Smooth muscle cell of bladder (primary cell): ENCODE measurements at places on chromosomes 6 and 20. TPM values are rescaled to one million over a fixed set of nuclear protein-coding genes. Genes with fewer than 3 reads are reported as not detected.

The FAM184A gene
- total RNA-seq: 0.43 and 0.46 TPM in 2 replicates

The COX4I2 gene
- not detected in 2 replicates for total RNA-seq

The LRRN4 gene
- total RNA-seq: under 0.01 TPM in 1 of 2 replicates, not detected in the other

The BHLHE23 gene
- not detected in 2 replicates for total RNA-seq

The EMILIN3 gene
- total RNA-seq: under 0.01 TPM in 1 of 2 replicates, not detected in the other

The GNAS-AS1 gene
- total RNA-seq: 0.71 and 1.2 TPM in 2 replicates

The TREM2 gene
- 0.28 and 0.57 TPM in 2 replicates for total RNA-seq

The CLPSL1 gene
- not detected in 2 replicates for total RNA-seq

The LPA gene
- total RNA-seq: not detected in 2 replicates

The DIDO1 gene
- 25.6 and 30.0 TPM in 2 replicates for total RNA-seq

The C6orf15 gene
- not detected in 2 replicates for total RNA-seq

The GABRR2 gene
- total RNA-seq: 0.09 and 0.14 TPM in 2 replicates

The PSORS1C2 gene
- not detected in 2 replicates for total RNA-seq

The IMPG1 gene
- total RNA-seq: not detected in 2 replicates

The PXDC1 gene
- total RNA-seq: 40.7 and 49.5 TPM in 2 replicates

The GSTA4 gene
- 32.0 and 37.3 TPM in 2 replicates for total RNA-seq

The CLVS2 gene
- total RNA-seq: under 0.01 TPM in 2 replicates
